Esophagus mucosa (tissue), 1 donor: ENCODE measurements at places on chromosomes 1 and 21. TPM values are rescaled to one million over a fixed set of nuclear protein-coding genes. Genes with fewer than 3 reads are reported as not detected.
A peak's percentile ranks its signal among the peaks of the same experiment; 100 is the strongest.

LMX1A gene
- 0.04 TPM for total RNA-seq

DNA sequence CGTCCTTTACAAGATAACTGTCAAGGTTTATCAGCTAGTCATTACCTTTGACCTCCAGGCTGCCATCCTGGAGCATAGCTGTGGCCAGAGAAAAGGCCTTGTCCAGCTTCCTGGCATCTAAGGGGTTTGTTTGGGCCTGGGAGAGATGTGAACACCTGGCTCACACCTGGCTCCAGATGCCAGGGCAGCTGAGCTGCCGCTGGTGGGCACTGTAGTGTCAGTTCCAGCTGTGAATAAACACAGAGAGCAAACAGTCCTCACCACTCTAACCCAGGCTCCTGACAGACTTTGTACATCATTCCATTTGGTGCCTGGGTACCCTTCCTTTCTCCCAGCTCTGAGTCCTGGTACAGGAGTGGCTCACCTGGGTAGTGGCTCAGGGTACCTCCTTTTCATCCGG lies 14.3 kb upstream of the KCNA10 start:
- ATAC-seq, result no peak

- ATAC-seq, result no peak
These were observed 98.5 kb upstream of the NGF start for GRCh38 chr1:115436596-115436995.

DNA sequence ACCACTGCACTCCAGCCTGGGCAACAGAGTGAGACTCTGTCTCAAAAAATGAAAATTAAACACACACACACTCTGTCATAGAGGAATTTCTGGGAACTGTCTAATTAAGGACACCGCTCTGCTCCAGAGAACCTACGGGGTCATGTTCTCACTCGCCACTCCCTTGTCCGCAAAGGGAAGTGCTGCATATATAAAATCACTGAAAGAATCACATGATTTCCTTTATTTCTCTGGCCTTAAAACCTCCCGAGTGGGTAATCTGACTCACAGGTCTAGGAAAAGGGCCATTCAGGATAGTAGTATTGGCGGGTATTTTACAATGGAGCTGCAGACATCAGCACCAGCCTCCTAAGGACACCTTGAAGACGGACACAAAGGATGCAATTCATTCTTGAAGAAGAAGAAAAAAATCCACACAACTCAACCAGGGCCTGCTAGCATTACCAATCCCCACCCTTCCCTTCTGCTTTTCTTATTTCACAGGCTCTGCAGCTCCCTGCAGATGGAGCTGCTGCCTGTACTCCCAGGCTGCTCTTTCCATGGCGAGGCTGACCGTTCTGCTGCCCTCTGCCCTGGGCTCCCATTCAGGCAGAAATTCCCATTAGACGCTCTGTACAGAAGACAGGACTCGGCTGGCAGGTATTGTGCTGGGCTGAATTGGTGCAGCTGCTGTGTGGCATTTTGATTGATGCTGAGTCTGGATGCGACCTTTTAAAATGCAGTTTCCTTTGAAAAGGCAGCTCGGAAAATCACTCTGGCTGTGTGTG lies 53.3 kb upstream of the FAM89A start:
- peak; percentile 33 for ATAC-seq

- no peak for ATAC-seq
These were observed 11.9 kb downstream of the CACNA1S start for GRCh38 chr1:201100169-201100930.

SFN gene
- total RNA-seq, result 2,315 TPM

GRCh38 chr1:23910144-23910543 lies 3.0 kb downstream of the CNR2 start:
- no peak for ATAC-seq

EDARADD gene
- total RNA-seq, result 4.3 TPM

HTR1D gene
- total RNA-seq, result not detected

- ATAC-seq, result no peak
These were observed 16.2 kb downstream of the MIER1 start for GRCh38 chr1:66940981-66941380.

DNA sequence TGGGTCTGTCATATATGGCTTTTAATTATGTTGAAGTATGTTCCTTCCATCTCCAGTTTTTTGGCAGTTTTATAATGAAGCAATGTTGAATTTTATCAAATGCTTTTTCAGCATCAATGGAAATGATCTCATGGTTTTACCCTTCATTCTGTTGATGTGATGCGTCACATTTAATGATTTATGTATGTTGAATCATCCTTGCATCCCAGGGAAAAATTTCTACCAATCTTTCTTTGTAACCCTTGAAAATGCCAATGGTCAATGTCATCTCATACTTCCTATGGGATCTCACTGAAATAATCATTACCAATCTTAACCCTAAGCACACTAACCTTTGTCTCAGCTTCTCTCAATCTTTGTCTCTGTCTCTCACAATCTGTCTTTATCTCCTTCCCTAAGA lies 1004.0 kb downstream of the KCNT2 start:
- no peak for ATAC-seq

GRCh38 chr1:1198423-1199140 lies 7.8 kb downstream of the TNFRSF18 start:
- ATAC-seq, result no peak

AVPR1B gene
- total RNA-seq, result not detected

PSMD4 gene
- total RNA-seq, result 126 TPM

RERE gene
- total RNA-seq, result 33.0 TPM

DNA sequence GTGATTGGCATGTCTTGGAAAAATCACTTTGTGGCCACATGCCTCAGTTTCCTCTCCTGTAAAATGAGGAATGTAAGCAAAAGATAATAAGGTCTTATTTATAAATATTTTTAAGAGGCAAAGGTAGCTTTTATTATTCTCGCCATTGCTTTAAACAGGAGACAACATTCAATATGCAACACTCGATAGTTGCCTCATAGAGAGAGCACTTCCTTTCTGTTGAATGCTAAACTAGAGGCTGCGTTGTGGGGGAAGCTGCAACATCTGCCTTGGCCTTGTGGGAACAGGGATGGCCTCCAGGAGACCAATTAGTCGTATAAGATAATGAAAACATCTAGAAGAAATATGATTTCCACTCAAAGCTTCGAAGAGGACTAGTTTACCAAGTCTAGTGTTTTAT lies 3.5 kb downstream of the OSCP1 start:
- ATAC-seq, result no peak

- no peak for ATAC-seq
These were observed 32.0 kb downstream of the WDR26 start for GRCh38 chr1:224402472-224403036.

- no peak for ATAC-seq
These were observed 292.9 kb downstream of the NFIA start for GRCh38 chr1:61375082-61375880.

DNA sequence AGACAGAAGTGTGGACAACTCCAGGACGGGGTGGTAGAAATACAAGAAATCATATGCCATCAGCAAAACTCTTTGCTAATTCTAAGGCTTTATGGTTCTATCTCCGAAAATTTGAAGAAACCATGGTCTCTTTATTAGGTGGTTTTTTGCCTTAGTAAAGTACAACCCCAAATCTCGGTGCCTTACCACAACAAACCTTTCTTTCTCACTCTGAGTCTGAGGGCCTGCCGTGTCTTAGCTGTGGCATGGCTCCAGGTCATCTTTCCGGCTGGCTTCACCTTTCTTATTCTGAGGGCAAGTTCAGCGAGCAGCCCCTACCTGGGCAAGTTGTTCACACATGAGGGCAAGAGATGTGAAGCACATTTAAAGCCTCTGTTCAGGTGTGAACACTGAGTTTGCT lies 280.6 kb downstream of the TTLL7 start:
- ATAC-seq, result no peak

- no peak for ATAC-seq
These were observed 4.5 kb upstream of the GALNT2 start for GRCh38 chr1:230062521-230062920.

GRCh38 chr21:43370888-43371570 lies 55.9 kb downstream of the SIK1 start:
- ATAC-seq, result peak; percentile 44

- no peak for ATAC-seq
These were observed 276.4 kb upstream of the PLXNA2 start for GRCh38 chr1:208520438-208521099.

SLC45A1 gene
- 0.20 TPM for total RNA-seq

DNA sequence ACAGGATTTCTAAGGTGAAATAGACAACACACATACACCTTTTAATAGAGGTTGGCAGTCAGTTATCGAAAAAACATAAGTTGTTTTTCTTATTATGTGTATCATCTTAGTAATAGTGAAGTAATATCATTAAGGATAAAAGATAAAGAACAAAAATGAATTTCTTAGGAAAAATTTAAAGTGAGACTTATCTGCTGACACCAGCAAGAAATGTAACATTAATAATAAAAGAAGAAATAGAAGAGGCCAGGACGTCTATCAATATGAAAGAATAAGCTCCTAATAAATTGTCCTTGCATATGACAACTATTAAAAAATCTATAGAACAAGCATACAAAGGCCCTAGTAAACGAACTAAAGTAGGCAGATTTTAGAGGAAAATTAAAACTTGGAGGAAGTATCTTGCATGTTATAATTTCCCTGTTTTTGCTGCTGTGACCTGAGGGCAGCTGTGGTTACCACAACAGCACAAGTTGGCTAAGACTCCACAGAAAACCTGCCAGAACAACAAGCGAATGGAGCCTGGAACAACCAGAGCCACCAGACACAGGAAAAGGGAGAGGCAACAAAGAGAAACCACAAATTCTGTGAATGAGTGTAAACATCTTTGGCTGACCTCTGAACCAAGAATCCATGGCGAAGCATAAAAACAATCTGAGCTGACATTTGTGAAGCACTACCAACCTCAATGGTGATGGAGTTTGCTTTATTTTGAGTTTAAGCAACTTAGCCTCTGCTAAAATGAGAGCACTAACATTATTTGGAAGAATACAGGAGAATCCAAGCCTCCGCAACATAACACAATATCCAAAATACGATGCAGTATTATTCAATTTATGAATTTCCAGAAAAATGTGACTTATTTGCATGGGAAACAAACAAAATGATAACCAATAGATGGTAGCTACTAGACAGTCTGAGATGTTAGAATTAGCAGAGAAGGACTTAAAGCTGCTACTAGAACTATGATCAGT lies 207.5 kb downstream of the KCNT2 start:
- no peak for ATAC-seq

PGBD5 gene
- total RNA-seq, result 6.4 TPM

DNA sequence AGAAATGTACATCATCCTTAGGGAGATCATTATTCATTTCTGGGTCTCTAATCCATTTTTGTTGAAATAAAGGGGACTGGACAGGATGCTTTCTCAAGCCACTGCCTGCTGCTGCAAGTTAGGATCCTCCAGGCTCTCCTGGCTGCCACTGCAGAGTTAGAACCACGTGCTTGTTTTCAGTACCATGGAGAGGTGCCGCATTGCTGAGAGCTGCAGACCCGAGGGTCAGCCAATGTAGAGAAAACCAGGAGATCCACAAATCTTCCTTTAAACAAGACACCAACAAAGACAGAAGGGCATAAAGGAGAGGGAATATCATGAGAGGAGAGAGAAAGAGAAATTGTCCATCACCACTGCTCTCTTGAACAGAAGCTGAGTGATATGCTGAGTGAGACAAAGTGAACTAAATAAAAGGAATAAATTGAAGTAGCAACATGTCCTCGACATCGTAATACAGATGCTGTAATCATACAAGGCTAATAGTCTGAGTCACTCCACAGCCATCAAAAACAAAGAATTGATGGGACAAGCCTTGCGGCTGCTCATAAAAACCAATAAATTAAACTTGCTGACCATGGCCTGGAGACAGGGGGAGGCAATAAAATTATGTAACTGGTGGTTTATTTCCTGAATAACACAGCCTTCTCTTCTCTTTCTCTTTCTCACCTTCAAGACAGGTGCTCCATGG lies 255.7 kb downstream of the OMA1 start:
- no peak for ATAC-seq

LCE1C gene
- 1.00 TPM for total RNA-seq

PCP4L1 gene
- total RNA-seq, result 29.3 TPM

DNA sequence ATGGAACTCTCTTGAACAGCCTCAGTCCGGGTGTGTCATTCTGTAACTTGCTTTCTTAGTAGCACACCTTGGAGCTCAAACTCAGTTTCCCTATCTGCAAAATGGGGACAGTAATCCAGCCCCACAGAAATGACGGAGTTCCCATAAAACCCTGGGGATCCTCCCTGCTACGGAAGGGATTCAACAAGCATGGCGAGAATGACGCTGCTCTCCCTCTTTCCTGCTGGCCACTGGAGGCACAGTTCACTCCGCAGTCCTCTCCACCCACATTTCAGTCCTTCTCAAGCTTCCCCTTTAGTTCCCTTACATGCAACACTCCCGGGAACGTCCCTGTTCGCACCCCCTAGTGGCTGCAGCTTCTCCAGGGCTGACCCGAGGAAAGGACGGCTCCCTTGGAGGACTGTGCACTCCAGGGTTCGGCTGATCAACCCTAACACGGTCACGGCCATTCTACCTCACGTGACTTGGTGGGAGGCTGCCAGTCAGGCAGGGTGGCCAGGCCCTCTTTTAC lies 20.6 kb downstream of the RUNX3 start:
- ATAC-seq, result peak; percentile 50

DNA sequence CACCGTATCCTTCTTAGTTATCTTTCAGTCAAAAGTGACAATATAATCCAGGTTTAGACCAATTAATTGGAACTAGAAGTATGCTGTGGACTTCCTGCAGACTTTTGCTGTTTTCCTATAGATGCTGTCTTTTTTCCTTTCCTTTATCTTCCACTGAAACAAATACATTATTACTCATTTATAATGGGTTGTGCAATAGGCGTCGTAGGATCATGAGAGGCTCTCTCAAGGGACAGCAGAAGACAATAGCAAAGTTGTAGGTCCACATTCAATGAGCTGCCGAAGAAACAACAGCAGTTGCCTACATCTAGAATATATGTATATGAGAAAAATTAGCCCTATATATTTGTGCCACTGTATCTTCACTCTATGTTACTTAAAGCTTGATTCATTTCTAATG lies 371.6 kb downstream of the AMY1C start:
- ATAC-seq, result no peak

CLCA1 gene
- 0.08 TPM for total RNA-seq

- no peak for ATAC-seq
These were observed 11.7 kb downstream of the ATP1B1 start for GRCh38 chr1:169118227-169118626.

DNA sequence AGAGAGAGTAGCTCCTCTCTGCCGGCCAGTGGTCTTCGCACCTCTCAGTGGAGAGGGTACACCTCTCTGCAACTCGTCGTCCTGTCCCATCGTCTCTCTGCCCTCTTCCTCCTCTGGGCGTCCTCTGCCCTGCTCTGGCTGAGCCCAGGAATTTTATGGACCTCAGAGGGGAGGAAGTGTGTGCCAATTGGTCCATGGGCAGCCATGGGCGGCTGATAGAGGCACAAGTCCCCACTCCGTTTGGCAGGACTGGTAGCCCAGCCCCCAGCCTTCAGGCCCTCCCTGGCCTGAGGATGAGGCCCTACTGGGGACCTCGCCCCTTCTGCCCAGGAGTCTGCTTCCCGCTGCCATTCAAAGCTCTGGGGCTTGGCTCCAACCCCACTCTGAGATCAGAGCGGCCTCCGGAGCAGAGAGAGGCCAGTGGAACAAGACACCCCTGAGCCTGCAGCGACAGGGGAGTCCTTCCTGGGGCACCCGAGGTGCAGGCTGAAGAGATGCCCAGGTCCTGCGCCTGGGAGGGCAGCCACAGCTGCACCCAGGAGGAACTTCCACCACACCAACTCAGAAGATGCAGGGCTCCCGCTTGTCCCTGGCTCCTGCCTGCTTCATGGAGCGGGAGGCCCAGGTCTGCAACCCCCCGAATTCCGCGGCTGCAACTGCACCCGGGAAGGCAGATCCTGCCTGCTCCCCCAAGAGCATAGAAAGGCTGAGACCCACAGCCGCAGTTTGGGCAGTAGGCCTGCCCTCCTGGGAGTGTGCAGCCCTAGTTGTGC lies 659.9 kb downstream of the KCNT2 start:
- no peak for ATAC-seq

GRCh38 chr1:91735266-91735845 lies 150.6 kb downstream of the TGFBR3 start:
- ATAC-seq, result no peak

ARHGEF11 gene
- total RNA-seq, result 13.2 TPM

LYPD8 gene
- total RNA-seq, result not detected
